Kidney glomerular epithelial cell (primary cell): ENCODE measurements at places on chromosomes 2 and 18.

DNA sequence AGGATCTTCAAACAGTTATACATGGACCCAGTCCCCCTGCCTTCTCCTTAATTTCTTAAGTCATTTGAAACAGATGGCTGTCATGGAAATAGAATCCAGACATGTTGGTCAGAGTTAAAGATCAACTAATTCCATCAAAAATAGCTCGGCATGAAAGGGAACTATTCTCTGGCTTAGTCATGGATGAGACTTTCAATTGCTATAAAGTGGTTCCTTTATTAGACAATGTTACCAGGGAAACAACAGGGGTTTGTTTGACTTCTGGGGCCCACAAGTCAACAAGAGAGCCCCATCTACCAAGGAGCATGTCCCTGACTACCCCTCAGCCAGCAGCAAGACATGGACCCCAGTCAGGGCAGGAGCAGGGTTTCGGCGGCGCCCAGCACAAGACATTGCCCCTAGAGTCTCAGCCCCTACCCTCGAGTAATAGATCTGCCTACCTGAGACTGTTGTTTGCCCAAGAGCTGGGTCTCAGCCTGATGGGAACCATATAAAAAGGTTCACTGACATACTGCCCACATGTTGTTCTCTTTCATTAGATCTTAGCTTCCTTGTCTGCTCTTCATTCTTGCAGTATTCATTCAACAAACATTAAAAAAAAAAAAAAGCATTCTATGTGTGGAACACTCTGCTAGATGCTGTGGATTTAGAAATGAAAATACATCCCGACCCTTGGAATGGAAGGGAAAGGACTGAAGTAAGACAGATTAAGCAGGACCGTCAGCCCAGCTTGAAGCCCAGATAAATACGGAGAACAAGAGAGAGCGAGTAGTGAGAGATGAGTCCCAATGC, 4.6 kb downstream of the TTR start:
- peak; percentile 90 for DNase-seq

DNA sequence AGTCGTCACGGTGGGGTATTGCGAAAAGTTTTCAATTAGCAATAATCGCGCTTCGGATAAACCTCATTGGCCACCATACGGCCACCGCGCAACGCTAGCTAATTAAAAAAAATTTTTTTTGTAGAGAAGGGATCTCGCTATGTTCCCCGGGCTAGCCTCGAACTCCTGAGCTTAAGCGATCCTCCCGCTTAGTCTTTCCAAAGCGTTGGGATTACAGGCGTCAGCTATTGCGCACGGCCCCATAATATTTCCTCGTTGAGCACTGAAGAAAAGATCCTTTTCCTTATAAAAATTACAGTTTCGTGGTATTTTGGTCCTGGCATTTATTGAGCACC, 759 bp upstream of the ACTR1B start:
- DNase-seq, result no peak

DNA sequence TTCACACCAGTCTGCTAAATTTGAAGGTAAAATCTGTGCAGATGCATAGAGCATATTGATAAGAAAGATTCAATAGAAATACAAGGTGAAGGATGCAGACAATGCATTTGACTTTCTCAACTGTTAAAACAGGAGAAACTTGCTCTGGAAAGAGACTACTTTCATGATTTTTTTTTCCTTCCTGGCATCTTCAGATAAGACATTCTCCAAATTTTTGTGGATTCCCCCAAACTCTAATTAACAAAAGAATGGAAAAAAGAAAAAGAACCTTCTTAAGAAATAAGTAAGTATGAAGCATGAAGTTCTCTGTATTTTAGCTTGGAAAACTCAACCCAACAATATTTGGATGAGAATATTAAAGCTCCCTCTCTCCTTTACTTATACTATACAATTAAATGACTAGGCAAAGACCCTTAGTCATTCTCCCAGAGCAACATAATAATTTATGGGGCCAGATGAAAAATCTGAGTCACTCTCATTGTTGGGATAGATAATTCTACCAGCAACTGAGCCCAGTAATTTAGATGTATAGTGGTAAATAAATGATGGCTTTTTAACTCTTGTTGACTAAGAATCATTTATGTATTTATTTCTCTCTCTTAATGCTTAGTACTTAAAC, 298.7 kb upstream of the COL3A1 start:
- DNase-seq, result no peak

DNA sequence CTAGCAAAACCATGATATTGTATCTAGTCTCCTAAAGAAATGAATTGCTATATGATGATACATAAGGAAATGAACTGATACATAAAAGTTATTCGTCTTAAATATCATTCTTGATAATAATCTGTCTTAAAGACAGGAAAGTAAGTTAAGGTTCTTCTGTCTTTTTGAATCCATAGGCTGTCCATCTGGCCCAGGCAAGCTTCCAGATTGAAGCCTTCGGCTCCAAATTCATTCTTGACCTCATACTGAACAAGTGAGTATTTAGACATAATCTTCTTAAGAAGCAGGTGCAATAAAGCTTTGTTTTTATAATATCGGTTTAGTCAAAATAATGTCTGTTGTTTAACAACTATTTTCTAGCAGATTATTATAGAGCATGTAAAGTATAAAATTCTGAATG, 37.7 kb downstream of the ADAM23 start:
- no peak for DNase-seq

- DNase-seq, result no peak
These were observed 103.3 kb downstream of the ALK start for GRCh38 chr2:29817801-29818680.

GRCh38 chr2:30404319-30405259, 42.5 kb upstream of the LCLAT1 start:
- no peak for DNase-seq

DNA sequence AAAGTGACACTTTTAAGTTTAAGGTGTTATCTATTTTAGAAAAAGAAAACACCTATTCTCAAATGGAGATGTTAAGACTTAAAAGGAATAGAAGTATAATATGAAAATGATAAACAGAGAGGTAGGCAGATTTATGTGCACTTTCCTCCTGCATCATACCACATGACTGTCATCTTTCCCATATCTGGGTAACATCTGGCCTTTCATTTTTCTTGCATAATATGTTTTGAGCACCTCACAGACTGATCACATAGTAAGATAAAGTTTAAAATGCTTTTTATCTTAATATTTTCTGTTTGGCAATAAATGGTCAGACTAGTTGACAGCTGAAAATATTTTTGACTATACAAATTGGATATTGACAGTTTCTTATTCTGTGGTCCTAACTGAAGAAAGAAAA, 1852.1 kb upstream of the PIK3C3 start:
- no peak for DNase-seq

GRCh38 chr2:150729495-150729955, 242.1 kb upstream of the RND3 start:
- no peak for DNase-seq

- no peak for DNase-seq
These were observed 13.9 kb upstream of the RAB31 start for GRCh38 chr18:9694174-9694573.

- DNase-seq, result no peak
These were observed 56.0 kb upstream of the LRPPRC start for GRCh38 chr2:44051593-44052347.

GRCh38 chr2:10059552-10060335, 16.4 kb downstream of the KLF11 start:
- DNase-seq, result no peak

GRCh38 chr18:9665314-9665713, 42.8 kb upstream of the RAB31 start:
- peak; percentile 30 for DNase-seq

- DNase-seq, result peak; percentile 25
These were observed 412 bp upstream of the NCK2 start for GRCh38 chr2:105744091-105744908.

- DNase-seq, result no peak
These were observed 964 bp upstream of the GALNT3 start for GRCh38 chr2:165795011-165795410.

DNA sequence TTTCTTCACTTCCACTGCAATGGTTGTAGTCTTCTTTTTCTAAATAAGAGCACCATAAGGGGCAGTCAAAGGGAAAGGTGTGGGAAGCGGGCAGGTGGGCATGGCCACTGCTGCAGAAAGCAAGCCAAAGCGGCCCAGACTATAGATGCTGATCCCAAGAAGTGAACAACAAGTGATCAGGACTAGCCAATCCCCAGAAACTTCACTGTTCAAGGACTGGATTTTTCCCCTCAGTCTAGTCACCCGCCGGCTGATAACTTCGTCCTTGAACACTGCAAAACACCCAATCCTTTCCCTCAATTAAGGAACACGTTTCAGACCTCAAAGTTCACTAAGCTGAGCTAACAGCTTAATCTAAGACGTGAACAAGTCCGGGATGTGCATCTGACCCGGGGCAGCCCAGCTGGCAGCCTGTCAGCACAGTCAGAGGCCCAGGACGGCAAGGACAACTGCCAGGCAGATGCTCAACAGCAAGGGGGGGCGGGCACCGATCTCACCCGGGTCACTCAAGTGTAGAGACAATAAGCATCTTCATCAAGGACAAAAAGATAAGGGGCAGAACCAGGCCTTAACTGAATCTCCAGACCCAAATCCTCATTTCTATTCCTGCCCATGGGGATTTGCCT, 59.8 kb downstream of the HDLBP start:
- no peak for DNase-seq

DNA sequence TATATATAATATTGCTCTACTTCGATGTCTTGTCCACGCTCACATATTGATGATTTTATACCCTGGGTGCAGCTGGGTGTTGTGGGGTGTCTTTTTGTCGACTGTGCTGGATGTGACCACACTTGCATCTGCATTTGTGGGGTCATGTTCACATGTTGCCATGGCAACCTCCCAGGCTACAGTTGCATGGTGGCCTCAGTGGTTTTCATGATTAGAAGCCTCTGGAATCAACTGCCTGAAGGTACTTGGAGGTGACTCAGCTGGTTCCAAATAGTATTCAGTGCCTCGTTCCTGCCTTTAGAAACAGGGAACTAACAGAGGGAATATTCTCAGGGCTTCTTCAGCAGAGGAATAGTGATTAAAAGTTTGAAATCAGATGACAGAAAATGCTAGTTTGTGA, 166.3 kb upstream of the NYAP2 start:
- no peak for DNase-seq

DNA sequence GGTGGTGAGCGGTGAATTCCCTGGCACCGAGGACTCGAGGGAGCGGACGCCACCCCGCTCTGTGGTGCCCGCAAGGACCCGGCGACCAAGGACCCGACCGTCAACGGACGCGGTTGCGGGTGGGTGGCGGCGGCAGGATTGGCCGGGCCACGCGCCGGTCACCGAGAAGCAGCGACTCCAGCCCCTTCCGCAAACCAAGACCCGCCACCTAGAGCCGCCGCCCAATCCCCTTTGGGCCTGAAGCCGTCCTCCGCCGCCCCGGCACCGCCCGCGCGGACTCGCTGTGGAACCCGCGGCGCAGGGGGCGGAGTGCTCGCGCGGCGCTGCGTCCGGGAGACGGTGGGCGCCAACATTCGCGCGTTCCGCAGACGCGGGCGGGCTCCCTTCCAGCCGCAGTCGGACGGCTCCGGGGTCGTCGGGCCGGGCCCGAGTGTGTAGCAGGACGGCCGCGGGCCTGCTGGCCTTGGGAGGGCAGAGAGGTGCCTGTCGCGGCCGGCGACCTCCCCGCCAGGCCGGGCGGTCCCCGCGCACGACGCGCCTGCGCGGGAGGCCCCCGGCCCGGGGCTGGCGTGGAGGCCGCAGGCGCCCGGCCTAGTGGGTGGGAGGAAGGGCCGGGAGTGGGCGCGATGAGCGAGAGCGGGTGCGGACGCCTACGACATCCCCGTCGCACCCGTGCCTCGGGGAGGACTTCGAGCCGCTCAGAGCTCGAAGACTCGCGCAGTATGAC, at the start of the genes FAM228B and PFN4:
Gene FAM228B, plus strand, starts transcription at position 275 of the 727 bp plus-strand sequence. CDS start 893 bp downstream, outside the sequence.
Gene PFN4, minus strand, starts transcription at position 140 of the 727 bp plus-strand sequence. CDS start 799 bp downstream, outside the sequence.
- DNase-seq, result peak; percentile 48

GRCh38 chr2:3480352-3481010, 38.9 kb downstream of the ADI1 start:
- no peak for DNase-seq

- DNase-seq, result no peak
These were observed 65.3 kb downstream of the ZC3H6 start for GRCh38 chr2:112340475-112341267.

- no peak for DNase-seq
These were observed 31.8 kb downstream of the STRADB start for GRCh38 chr2:201483342-201483741.

DNA sequence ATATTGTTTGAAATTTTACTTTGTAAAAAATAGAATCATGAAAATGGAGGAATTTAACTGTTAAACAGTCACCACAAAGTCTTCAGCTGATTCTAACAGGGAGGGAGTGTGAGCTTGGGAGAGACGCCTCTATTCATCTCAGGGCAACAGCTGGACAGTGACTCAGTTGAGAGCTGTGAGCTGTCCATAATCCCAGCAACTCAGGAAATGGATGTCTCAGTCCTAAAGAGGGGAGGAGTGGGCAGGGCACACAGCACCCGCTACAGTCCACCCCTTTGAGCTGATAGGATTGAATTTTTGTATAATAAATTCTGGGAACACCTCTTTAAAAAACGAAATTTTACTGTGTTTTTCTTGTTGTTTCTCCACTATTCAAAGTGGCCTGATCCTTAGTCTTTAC, 255.1 kb upstream of the THUMPD2 start:
- DNase-seq, result no peak

DNA sequence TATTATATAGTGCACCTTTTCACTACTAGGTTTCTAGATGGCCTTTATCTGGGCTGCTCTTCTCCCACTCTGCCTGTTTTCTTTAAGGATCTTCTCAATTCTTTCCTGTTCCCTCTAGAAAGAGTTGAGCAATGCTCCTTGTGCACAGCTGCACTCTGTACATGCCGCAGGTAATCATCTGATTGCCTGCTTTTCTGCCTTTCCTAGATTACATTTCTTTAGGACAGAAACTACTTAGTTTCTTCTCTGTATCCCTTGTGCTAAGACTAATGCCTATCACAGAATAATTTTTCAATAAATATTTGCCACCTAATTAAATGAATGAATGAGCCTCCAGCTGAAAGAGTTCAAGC, 802.4 kb upstream of the ID2 start:
- DNase-seq, result no peak

DNA sequence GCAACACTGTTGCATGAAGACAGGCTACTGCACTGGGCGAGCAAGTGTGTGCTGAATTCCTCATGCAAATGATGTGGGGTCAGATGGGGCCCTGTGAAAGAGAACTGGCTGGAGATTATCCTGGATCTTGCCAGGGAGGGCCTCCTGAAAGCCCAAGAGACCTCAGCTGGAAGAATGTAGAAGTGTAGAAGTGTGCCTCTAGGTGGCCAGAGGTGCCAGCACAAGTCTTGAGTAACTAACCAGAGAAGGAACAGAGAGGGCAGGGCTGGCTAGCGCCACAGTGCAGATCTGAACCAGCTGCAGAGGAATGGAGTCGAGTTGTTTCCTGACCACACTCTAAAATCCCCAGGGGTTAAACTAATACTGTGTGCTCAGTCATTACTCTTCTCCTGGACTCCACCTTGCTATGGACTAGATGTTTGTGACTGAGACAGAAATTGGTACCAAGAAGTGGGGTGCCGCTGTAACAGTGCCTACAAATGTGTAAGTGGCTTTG, 399.3 kb downstream of the LRATD1 start:
- no peak for DNase-seq

DNA sequence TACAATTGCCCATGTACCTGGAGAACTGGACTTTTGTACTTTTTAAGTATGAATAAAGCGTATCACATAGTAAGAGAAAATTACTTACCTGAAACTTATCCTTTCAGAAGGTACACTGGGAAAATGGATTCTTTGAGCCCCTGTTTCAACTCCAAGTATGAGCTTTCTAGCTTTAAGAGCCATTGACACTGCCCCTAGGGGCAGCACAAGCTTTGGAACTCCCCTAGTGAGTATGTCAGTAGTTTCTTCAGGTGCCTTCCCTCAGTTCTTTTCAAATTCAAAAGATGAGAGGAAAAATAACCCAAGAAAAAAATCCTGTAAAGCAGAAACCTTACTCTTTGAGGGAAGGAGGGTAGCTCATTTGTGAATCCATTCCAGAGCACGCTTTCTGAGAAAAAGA, 124.1 kb downstream of the MEMO1 start:
- DNase-seq, result no peak
